ENCODE measurements at places on chromosomes 11 and 22.

DNA sequence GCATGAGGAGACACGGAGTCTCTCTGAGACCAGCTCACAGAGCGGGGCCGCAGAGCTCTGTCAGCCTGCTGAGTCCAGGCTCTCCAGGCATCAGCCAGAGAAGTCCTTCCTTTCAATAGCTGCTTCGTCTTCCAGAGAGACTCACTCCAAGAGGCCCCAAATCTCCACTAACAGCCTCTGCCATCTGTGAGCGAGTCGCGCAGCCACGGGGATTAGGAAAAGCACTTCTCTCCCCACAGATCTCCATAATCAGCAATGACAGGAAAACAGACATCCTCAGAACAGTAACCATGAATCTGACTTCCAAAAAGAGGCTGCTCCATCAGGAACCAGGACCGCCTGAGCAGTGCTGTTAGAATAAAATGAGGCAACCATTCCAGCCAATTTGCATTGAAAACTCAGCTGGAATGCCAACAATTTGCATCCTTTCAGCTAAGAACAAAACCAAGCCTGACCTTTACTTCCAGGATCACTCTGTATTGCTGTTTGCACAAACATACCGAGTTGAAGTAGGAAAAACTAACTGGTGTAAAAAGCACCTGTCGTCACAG is 65.4 kb downstream of the SMCO4 start:
- peak; percentile 15 for DNase-seq

DNA sequence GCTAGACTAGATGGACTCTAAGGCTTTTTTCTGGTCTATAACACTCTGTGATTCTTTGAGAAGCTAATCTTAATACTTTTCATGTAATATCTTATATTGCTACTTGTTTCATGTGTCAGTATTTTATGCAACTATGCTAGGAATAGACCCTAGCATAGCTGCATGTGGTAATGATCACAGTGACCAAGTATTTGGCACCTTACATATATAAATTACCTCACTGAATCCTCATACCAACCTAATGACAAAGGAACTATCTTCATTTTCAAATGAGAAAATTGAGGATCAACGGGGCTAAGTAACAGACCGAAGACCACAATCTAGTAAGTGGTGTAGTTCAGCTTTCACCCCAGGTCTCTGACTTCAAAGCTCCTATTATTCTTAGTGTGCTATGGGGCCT is 327.3 kb upstream of the PITPNB start:
- peak; percentile 42 for DNase-seq

DNA sequence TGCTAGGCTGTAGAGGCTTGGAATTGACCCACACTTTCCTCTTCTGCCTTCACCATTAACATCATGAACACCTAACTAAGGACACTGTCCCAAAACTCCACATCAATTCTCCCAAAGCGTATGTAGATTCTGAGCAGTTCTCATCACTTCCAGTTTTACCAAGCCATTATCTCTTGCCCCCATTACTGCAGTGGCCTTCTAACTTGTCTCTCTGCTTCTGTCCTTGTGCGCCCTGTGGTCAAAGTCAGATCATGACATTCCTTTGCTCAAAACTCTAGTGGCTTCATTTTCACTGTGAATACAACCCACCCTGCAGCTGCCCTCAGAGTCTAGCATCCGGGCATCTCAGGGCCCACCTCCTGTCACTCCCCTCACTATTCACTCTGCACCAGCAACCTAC is 13.1 kb upstream of the TOP3B start:
- DNase-seq, result no peak

GRCh38 chr11:78575478-78575877 is 814 bp upstream of the NARS2 start:
- no peak for DNase-seq

- DNase-seq, result peak; percentile 72
Measured at GRCh38 chr22:23750714-23751440, at the start of gene ZNF70. Gene ZNF70, minus strand, starts transcription at chr22:23751112. Its CDS starts 5,972 bp downstream, at chr22:23745140.

GRCh38 chr11:127226380-127226779 is 225.8 kb upstream of the KIRREL3 start:
- no peak for DNase-seq

GRCh38 chr22:39115977-39116621 is 19.1 kb downstream of the APOBEC3H start:
- DNase-seq, result no peak

GRCh38 chr11:122593473-122594420 is 61.8 kb upstream of the UBASH3B start:
- DNase-seq, result no peak

- no peak for DNase-seq
Measured at GRCh38 chr11:111703576-111703975, 62.6 kb downstream of the PPP2R1B start.

DNA sequence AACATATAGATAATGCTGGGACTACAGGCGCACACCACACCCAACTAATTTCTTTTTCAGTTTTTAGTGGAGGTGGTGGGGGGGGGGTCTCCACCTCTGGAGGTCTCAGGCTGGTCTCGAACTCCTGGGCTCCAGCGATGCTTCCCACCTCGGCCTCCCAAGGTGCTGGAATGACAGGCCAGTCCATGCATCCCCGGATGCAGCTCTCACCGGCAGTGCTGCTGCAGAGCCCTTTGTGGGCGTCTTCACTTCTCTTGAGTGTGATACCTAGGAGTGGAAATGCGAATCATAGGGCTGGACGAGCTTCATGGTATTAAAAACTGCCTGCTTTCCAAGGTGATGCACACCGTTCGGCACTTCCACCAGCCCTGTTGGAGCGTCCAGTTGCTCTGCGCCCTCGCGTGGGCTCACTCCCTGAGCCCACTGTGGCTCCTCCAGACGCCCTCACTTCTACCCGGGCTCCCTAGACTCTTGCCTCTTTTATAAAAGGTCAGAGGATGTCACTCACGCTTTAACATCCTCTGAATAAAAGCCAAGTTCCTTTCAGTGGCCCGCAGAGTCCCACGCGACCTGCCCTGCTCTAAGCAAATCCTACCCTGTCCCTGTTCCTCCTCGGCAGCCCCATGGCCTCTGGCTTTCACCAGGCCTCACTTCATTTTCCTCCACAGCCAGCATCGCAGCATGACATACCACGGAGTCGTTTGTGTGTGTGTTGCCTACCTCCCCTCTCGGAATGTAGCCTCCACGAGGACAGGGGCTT is 837 bp upstream of the BID start:
- no peak for DNase-seq

DNA sequence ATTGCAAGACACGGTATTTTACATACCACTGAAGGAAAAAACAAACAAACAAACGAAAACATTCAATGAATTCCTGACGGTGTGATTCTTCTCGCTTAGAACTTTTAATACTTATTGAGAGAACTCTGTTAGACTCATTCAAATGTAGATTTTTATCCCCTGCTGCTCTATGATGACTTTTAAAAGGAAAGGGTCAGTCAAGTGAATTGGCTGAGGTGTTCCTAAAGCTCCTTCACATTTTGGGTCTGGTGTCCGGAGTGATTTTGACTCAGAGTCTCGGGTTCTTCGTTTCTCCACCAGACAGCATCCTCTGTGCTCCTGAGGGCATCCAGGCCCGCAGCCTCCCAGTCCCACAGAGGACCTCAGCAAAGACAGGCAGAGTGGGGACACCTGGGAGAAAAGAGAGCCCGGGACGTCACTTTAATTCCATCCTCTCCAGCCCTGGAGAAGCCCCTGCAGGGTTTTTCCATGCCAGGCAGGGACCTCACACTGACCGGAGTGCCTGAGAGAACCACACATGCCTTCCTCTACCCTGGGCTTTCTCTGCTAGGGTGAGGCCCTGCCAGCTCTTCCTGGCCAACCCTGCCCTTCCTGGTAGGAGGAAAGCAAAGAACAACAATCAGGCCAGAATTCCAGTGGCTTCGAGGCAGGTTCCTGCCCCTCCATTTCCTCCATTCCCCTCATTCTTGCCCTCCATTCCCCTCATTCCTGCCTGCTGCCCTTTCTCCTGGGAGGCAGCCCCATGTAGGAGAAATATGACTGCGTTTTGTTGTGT is 1.4 kb upstream of the CSF2RB start:
- peak; percentile 10 for DNase-seq

- DNase-seq, result no peak
Measured at GRCh38 chr11:117909611-117910382, 19.4 kb downstream of the TMPRSS13 start.

DNA sequence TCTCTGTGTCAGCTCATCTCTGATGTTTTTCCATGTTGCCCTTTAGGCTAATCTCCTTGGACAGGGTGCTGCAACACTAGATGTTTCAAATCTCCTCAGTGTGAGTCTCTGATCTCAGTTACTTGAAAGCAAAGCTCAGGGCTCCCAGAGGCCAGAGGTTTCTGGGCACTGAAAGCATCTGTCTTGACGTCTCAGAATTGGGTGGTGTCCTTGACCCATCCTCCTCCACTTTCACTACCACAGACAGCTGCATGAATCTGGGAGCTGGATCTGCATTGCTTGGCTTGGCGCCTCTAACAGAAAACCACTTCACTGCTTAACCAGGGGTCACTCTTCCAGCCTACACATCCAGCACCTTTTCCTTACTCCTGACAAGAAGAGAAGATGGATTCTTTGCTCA is 399.4 kb downstream of the NXPE2 start:
- no peak for DNase-seq

DNA sequence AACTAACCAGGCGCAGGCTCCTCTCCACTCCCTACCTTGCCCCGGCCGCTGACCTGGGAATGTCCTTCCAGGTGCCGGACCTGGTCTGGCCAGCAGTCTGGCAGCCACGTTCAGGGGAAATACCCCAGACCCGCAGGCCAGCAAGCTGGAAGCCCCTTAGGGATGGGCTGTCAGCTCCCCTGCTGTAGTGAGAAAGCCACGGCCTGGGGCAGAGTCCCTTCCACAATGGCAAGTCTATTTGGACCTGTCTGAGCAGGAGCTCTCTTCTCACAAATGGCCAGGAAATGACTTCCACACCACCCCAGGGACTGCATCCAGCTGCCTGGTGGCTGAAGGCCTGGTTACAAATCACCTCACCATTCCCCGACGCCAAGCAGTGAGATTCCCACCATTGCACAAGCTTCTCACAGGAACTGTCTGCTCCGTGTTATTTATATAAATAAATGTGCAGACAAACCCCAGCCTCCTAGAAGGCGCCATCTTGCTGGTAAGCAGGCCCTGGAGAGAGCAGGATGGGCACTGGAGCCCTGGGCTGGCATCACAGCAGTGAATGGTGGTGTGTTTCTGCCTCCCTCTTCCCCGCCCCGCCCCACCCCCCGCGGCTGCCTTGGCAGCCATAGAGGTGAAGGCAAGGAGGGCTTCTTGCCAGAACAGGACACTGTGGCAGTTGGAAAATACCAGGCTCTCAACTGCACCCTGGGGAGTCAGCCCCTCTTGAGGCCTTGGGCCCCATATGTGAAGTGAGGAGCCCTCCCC is 23.7 kb downstream of the RSPH14 start:
- no peak for DNase-seq

DNA sequence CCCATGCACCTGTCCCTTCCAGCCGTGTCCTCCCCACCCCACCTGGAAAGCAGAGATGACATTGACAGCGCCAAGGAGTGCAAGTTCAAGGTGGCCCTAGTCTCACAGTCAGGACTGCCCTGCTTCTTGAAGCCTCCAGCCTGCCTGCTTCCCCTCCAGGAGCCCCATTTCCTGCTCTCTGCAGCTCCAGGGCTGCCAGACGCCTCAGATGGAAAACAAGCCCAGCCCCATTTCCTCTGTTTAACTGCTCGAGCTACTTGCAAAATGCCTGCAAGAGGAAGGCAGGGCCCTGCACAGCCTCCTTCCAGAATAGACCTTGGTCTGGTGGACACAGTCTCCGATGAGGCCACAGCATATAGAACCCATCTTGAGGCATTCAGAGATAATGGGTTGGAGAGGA is 5.0 kb upstream of the DGKZ start:
- DNase-seq, result peak; percentile 50

GRCh38 chr11:65221026-65221425 is 39.3 kb downstream of the CAPN1 start:
- no peak for DNase-seq

DNA sequence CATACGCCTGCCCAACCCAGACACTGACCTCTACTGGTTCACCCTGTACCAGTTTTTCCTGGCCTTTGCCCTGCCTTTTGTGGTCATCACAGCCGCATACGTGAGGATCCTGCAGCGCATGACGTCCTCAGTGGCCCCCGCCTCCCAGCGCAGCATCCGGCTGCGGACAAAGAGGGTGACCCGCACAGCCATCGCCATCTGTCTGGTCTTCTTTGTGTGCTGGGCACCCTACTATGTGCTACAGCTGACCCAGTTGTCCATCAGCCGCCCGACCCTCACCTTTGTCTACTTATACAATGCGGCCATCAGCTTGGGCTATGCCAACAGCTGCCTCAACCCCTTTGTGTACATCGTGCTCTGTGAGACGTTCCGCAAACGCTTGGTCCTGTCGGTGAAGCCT is 2.2 kb downstream of the MCHR1 start:
- no peak for DNase-seq

DNA sequence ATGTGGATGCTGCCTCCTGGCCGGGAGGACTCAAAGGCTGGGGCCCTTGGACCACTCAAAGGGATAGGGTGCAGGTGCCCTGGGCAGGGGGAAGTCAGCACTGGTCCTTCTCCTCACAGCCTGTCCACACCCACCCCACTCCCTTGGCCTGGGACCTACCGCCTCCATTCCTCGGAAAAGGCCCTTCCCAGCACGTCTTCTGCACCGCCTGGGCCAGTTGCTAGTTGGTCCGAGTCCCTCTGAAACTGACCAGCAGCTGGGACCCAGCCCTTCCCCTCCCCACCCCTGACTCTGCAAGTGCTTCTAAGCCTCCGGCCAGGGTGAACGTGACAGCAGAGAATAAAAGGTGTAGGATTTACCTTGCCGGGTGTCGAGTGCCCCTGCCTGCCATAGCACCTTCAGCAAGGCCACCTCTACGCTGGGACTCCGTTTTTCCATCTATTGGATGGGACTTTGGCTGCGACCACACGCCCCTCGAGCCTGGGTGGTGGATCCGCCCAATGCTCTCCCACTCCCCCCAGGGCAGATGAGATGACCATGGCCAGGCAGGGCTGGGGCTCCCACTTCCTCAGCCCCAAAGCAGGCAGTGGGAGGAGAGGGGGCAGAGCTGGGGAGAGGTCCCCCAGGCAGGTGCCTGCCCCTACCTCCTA is 37.3 kb downstream of the OSBPL5 start:
- DNase-seq, result no peak

GRCh38 chr11:75492181-75492820 is 33.4 kb downstream of the GDPD5 start:
- no peak for DNase-seq

- DNase-seq, result no peak
Measured at GRCh38 chr11:94139416-94139815, 10.8 kb downstream of the PANX1 start.

- no peak for DNase-seq
Measured at GRCh38 chr11:44397586-44398178, 87.7 kb upstream of the ALX4 start.

Measured in fibroblast of pulmonary artery (primary cell).